ENCODE measurements at places on chromosomes 5 and 9.
A peak's percentile ranks its signal among the peaks of the same experiment; 100 is the strongest.

DNA sequence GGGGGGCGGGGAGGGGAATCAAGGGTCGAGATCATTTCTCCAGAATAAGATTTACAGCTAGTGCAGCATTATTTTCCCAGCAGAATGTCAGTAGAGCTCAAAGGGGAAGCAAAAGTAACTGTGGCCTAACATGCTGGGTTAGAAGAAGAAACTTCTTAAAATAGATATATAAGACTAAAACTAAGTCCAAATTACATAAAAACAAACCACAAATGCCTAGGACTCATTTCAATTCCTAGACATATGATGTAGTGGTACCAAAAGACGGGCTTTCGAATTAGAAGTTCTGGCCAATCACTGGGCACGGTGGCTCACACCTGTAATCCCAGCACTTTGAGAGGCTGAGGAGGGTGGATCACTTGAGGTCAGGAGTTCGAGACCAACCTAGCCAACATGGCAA, 20.8 kb upstream of the MELK start:
- DNase-seq, result no peak

DNA sequence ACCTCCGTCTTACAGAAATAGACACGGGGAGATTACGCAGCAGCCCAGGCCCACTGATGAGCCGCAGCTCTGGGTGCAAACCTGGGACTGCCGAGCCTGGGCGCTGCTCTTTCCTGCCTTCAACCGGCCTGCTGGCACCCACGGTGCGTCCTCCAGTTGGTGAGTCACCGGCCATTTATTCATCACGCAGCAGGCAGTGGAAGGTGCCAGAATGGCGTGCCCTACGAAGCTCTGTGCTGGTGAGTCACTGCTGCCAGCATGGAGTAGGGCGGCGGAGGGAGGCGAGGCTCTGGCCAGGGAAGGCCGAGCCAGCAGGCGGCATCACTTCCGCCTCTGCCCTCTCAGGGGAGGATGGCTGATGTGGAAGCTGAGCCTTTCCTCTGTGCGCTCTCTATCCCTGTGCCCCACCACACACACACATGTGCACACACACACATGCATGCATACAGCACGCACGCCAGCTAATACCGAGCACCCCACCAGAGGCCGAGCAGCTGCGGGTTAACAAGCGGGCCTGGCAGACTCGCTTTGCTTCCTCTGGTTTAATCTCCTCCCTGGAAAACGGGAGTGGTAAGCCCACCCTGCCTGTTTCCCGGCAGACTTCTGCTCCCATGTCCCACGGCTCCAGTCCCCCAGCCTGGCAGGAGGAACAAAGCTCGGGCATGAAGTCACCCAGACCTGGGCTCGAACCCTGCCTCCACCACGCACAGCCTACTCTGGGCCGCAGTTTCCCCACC, 39.2 kb downstream of the OLFM1 start:
- DNase-seq, result no peak

- DNase-seq, result no peak
Observed at GRCh38 chr5:103117471-103117991, 2.4 kb downstream of the GIN1 start.

GRCh38 chr9:23622396-23622795, 203.6 kb downstream of the ELAVL2 start:
- no peak for DNase-seq

DNA sequence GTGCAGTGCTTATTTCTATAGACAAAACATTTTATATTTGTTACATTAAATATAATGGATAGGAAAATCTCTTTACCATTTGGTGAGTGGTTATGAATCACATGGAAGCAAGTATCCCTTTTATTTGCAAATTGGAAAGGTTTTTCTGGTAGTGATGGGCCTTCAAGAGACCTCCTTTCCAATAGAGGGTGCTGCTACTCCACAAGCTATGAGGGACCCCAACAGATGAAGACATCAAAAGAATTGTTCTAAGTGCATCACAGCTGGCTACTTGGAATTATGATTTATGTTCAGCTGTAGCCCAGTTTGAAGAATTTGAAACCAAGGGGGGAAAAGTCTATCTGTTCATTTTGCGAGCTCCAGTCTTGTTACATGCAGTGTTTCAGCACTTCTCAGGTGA, 493.7 kb upstream of the SGCD start:
- DNase-seq, result no peak

GRCh38 chr9:97923529-97924108, 1.3 kb upstream of the TRMO start:
- DNase-seq, result peak; percentile 54

DNA sequence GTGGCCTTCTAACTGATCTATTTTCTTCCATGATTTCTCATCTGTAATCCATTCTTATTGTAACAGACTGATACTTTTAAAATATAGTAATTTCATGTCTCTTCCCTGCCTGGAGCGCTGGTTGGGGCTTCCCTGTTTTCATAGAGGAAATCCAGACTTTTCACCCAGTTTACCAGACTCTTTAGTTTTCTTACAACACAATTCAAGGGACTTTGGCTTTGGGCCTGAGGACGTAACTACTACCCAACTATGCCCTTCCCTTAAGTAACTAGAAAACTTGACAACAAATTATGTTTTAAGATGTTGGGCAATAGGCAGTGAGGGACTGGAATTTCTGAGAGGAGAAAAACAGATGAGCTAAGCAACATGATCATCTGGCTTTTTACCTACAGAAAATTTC, 289.6 kb downstream of the FGF10 start:
- DNase-seq, result no peak

DNA sequence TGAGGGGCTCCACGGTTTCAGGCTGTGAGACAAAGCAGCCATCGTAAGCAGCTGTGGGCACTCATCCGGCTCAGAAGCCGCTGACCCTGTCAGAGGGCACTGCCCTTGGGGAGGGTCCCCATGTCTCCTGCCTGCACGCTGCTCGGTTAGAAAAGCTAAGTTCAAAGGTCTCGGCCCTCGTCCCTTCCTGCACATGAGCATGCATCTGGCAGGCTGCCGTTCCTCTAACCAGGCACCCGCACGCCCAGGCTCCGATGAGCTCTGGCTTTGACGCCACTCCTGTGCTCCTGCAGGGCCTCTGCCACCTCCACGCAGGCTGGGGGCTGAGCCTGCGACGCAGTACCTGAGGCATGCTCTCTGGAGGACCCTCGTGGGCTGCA, 51.3 kb downstream of the NKD2 start:
- DNase-seq, result no peak

- DNase-seq, result no peak
Observed at GRCh38 chr5:130034566-130035210, 130.4 kb downstream of the CHSY3 start.

DNA sequence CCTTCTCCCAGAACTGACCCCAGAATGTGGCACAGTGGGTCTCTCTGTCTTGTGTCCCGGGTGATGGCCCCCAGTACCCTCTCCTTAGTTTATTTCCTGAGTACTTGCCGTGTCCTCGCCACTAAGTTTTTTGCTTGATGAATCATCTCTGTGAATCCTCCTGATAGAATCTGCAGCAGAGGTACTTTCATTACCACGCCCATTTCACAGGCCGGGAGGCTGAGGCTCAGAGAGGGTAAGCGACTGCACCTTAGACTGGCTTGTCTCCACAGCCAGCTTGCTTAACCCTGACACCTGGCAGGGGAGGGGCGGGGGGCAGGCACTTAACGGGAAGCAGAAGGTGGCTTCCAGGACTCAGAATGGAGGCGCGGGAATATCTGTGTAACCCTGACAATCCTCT, 7.9 kb upstream of the IER5L start:
- no peak for DNase-seq

DNA sequence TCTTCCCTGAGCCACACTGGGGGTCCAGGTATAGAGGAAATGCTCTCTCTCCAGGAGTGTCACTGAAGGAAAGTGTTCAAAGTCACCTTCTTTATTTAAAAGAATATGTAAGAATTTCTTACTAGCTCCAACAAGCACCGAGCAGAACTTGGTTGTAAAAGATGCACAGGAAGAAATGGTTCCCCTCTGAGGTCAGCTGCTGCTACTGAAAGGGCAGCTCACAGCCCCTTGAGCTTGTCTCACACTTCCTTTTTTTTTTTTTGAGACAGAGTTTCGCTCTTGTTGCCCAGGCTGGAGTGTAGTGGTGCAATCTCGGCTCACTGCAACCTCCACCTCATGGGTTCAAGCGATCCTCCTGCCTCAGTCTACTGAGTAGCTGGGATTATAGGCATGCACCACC, 77.2 kb downstream of the PRRT1B start:
- DNase-seq, result no peak

- no peak for DNase-seq
Observed at GRCh38 chr9:19682397-19682796, 106.4 kb downstream of the SLC24A2 start.

GRCh38 chr9:75855509-75855908, 35.0 kb upstream of the PCSK5 start:
- DNase-seq, result no peak

- peak; percentile 25 for DNase-seq
Observed at GRCh38 chr9:69174616-69175463, 763 bp downstream of the TJP2 start.

DNA sequence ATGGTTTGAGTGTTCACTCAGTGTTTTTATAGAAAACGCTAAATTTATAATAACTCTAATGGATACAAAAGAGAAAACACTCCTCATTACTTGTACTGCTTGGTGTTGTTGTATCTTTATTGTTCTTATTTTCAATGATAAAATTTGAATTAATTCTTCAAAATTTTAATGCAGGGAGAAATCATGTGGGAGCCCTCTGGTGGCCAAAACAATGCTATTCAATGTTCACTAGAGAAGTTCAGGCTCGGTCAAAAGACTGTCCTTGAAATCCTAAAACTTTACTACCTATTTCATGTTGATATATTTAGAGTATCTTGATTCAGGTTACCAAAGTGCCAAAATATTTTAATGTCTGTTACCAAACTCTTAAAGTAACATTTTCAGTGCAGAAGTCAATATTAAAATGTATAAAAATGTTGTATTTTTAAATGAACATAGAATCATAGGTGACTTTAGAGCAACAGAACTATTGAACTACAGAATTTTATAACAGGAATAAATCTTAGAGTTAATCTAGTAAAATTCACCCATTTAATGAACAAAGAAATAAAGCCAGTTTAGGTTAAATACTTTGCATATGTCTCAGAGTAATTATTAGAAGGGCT, 1259.8 kb downstream of the PTPRD start:
- DNase-seq, result no peak

DNA sequence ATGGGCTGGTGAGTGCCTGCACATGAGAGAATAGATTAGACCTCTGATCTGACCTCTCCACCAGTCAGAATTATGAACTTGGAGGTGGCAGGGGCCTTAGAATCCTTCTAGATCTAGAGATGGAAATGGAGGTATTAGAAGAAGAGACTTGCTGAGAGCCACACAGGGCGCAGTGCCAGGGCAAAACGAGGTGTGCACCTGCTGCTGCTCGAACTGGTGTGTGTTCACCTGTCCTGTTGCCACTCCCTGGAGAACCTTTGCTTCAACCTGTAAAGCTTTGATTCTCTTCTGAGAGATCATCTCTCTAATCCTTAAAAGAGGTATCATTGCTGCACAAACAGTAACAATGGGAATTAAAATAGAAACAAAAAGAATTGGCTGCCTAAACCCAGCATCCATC, 24.9 kb downstream of the FRMPD1 start:
- DNase-seq, result no peak

- no peak for DNase-seq
Observed at GRCh38 chr5:171330021-171330420, 21.0 kb downstream of the TLX3 start.

GRCh38 chr5:89904442-89904841, 505.1 kb downstream of the CETN3 start:
- no peak for DNase-seq

- no peak for DNase-seq
Observed at GRCh38 chr5:15796557-15796956, 296.6 kb downstream of the FBXL7 start.

DNA sequence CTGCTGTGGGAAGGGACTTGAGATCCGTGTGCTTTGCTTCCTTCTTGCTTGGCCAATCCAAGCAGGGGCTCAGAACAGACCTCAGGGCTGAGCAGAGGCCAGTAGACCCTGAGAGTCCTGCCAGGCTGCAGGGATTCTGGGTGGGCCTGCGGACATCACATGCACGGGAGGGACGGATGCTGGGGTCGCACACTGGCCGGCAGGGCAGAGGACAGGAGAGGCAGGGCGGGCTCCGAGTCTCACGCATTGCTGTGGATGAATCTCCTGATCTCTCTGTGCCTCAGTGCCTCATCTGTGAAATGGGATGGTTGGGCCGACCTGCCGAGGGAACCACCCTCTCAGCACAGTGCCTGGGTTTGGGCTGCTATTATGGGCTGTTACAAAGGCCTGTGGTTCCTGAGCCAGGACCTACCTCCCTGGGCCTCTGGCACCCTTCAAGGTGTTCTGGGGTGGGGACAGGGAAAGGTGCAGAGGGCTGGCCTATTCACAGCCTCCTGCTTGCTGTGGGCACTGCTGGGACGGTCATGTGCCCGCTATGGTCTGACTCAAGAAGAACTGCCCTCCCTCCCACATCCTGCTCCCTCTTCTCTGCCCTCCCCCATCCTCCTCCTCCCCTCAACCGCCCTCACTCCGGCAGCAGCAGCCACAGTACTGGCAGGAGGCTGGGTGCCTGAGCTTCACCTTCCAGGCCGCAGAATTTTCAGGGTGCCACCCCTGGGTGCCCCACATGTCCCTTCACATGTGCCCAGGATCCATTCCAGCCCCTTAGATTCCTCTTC, 43.3 kb downstream of the NCS1 start:
- no peak for DNase-seq

DNA sequence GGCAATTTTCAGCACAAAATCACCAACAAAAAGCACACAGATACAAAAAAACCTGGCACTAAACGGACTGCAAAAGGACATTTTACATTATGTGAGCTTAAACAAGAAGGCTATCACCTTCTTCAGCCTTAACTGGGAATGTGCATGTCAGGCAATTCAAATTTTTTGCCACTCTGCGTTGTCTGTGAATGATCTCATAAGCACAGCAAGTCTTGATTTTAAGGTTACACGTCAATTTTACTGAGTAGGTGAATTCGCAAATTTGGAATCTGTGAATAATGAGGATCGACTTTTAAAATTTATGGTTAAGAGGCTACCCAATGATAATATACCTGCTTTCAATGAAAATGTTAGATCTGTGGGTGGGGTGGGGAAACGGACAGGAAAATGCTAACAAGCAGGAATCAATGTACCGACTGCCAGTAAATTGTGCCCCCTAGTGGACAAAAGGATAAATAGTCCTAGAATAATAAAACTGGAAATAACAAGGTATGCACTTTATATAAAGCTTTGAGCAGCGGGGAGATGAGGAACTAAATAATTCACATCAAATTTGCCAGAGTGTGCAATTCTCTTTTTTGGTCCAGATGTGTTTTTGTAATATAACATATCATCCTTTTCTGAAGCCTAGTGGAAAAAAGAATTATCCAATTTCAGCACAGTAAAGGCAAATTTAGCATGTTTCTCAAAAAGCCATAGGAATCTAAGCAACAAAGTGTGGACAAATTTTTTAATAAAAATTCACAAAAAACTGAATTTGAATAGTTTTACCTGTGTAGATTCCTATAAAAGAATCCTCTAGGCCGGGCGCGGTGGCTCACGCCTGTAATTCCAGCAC, 20.5 kb downstream of the EQTN start:
- DNase-seq, result no peak

All from stimulated activated effector memory CD8-positive, alpha-beta T cell treated with anti-CD3 and anti-CD28 coated beads, Interleukin-12 subunit alpha, Interleukin-12 subunit beta, amount 100 ng/mL, for 72 hours (primary cell).